ENCODE measurements at places on chromosomes 12 and 14. TPM values are rescaled to one million over a fixed set of nuclear protein-coding genes. Genes with fewer than 3 reads are reported as not detected.

The HOXC5 gene
- total RNA-seq: 1.5 TPM

The KCNA1 gene
- not detected for total RNA-seq

The LRFN5 gene
- total RNA-seq: 2.9 TPM

The FGD4 gene
- total RNA-seq: 10.1 TPM
